CD8-positive, alpha-beta memory T cell (primary cell): ENCODE measurements at places on chromosomes 6 and 20.

DNA sequence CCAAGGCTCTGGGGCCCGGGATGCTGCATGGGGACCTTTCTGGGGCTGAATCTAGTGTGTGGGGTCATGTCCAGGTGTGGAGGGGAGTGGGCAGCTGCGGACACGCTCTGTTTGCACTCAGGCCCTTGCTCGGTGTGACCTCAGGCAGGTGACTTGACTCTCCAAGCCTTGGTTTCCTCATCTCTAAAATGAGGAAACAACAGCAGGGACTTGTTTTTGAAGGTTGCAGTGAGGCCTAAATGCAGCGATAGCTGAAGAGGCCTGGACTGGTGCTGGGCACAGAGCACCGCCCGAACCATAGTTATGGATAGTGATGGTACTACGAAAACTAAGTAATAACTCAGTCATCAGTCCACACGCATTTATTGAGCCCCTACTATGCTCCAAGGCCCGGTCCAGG, 91.8 kb downstream of the NOL4L start:
- no peak for DNase-seq

DNA sequence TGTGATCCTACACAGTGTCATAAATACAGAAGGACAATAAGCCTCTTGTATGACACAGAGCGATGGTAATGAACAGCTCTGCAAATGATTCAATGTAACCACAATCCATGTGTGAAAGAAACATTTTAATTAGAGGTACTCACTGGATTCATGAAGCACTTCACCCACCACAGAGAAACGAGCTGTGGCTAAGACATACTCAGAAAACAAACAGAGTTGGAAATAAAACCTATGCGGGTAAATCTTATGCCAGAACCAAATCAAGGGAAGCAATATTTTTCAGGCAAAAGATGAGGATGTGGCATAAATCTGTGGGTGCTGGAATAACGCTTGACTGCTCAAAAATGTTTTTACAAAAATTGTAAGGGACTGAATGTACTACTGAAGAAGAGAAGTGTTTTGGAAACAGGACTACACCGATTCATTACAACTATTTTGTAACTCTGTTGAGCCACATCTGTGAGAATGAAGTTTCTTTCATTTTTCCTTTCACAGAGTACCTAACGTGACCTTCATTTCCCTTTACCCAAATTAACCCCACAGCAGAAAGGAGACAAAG, 112.1 kb downstream of the WDR27 start:
- DNase-seq: no peak

GRCh38 chr6:119012521-119012920, 65.9 kb downstream of the FAM184A start:
- DNase-seq: no peak

- DNase-seq: no peak
Observed at GRCh38 chr6:9554323-9554722, 860.6 kb downstream of the TFAP2A start.

GRCh38 chr20:11143481-11143880, 469.7 kb upstream of the JAG1 start:
- no peak for DNase-seq

- DNase-seq: no peak
Observed at GRCh38 chr20:43975096-43975768, 60.6 kb downstream of the TOX2 start.

- DNase-seq: no peak
Observed at GRCh38 chr20:19706463-19706862, 51.6 kb upstream of the RIN2 start.

DNA sequence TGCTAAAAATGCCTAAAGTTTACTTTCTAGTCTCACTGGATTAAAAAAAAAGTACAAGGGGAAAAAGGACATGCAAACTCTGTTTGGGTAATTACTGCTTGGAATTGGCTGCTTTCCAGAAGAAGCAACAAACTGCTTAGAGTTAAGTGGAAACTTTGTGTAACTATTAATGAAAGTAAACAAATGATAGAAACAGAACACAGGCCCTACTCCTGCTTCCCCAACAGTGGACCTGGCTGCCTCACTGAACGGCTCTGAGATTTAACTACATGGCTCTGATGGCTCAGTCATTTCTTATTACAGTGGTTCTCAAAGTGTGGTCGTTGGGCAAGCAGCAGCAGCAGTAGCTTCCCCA, 108.5 kb downstream of the MAN1A1 start:
- no peak for DNase-seq
